Lung (tissue), 17 donors: ENCODE measurements at places on chromosomes 2 and 18.

DNA sequence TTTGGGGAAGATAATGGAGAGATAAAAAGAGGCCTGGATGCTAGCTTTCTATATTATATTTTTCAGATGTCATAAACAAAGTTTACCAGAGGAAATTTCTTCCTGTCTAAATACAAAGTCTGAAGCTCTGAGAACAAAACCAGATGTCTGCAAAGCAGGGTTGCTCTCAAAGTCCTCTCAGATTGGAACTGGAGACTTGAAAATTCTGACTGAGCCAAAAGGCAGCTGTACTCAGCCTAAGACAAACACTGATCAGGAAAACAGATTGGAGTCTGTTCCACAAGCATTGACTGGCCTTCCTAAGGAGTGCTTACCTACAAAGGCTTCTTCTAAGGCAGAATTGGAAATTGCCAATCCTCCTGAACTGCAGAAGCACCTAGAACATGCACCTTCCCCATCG, 25.1 kb downstream of the KDM3A start:
- DNase-seq: no peak

- no peak for DNase-seq
Observed at GRCh38 chr2:74593826-74594772, 39.6 kb downstream of the DOK1 start.

DNA sequence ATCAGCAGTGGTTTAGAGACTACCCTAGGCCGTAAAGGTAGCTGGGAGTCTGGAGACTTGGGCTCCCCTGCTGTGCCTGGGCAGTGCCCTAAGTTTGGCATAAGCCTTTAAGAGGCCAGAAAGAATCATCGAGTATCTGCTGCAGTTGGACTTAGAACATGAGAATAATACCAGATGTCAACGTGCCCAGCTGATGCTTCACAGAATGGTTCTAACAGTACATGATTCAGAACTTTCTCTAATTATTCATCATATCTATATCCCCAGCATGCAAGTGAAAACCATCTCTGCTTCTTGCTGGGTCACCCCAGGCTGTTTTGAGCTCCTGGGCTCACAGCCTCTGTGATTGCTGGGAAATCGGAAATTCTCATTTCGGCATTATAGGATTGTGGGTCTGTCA, 118.1 kb downstream of the NCK2 start:
- DNase-seq: no peak

DNA sequence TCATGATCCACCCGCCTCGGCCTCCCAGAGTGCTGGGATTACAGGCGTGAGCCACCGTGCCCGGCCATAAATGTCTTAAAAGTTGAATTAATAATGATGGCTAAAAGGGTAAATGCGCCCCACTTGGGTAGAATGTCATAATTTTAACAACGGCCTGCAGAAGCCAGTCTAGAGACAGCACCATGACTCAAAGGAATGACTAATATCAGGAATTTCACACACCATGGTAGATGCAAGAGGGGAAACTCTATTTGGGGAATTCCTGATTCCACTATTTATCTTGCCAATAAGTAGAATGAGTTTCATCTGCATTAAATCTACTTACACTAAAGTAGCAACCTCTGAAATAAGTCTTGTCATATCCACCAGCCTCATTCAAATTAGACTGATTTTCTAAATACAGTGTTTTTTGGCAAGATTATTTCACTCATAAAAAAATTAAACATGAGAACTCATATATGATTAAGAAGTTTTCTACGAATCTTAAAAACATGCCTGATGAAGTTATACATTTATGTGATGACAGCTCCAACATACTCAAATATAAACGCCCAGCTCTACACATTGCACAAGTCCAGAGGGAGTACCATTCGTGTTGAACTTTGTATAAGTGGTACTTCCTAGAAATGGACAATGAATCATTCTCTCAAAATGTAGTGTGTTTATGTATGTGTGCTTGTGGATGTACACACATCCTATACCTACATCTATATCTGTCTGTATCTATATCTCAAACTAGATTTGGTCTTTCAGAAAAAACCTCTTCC, 309.7 kb downstream of the IRS1 start:
- peak; percentile 19 for DNase-seq

DNA sequence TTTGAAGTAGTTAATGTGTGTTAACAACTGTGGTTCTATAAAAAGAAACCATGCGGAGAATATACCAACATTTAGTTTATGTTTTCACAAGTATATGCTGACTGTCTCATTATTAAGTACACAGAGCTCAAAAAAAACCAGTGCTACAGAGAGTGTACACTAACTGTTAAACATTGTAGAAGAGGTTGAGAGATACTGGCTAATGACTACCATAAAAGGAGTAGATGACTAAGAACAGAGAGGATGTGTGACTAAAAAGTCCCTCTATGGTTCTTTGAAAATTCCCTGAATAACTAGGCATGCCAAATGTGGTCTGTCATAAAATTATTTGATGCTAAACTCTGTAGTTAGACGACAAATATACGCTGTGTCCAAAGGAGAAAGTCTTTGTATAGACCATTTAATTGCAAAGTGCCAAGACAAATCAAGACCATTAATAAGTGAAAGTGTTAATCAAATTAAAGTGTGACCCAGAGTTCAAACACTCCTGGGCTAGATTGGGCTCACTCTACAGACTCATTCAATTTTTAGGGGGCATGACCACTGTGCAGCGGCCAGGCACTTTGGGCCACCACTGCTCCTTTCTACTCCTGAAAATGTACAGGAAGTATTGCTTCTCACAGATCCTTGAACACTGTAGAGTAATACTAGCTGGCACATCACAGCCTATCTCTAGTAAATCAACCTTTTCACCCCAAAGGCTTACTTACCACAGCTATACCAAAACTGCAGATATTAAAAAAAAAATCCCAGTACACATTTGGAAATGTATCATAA, 45.1 kb upstream of the SERTAD2 start:
- DNase-seq: no peak

- no peak for DNase-seq
Observed at GRCh38 chr2:20796374-20796791, 26.5 kb downstream of the LDAH start.

GRCh38 chr2:63194175-63194574, 143.5 kb downstream of the OTX1 start:
- no peak for DNase-seq

- no peak for DNase-seq
Observed at GRCh38 chr2:190535121-190535439, 558 bp upstream of the NEMP2 start.

DNA sequence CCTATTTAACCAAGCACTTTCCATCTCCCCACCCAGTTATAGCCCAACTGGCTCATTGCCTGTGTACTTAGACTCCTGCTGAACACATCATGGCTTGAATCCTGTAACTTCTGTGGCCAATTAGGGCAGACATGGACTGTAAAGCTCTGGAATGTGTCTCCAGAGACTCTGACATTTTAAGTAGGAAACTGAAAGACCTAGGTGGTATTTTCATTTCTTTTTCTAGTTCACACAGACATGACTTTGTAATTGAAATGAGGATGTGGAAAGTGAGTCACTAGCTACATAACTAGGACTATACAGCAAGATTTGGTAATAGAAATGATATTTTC, 12.2 kb downstream of the DOK1 start:
- no peak for DNase-seq

- no peak for DNase-seq
Observed at GRCh38 chr2:238967978-238968360, 120.1 kb downstream of the TWIST2 start.

- no peak for DNase-seq
Observed at GRCh38 chr2:56108806-56109205, 75.0 kb upstream of the CCDC85A start.

GRCh38 chr2:181904022-181904632, 12.6 kb downstream of the ITPRID2 start:
- peak; percentile 70 for DNase-seq

GRCh38 chr2:65489269-65489668, 56.9 kb upstream of the SPRED2 start:
- no peak for DNase-seq

GRCh38 chr18:23341383-23341782, 111.7 kb upstream of the RIOK3 start:
- no peak for DNase-seq

- DNase-seq: no peak
Observed at GRCh38 chr2:23751747-23752265, 175.1 kb downstream of the ATAD2B start.

- peak; percentile 55 for DNase-seq
Observed at GRCh38 chr18:3012136-3013023, 564 bp downstream of the LPIN2 start.

DNA sequence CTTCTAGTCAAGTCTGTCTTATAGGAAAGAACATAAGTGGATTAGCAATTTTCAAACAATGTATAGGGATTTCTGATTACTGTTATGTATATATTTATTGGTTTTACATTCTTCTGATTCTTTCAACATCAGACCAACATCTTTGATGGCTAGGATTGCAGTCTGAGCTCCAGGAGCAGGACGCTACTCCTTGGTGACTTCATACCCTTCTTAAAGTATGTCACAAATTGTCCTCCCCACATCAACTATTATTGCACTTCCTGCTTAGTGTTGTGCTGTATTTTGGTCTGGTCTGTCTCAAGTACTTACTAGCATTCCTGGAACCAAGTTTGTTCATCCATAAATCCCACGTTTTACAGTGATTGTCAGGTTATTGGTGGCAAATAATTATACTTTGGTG, 49.0 kb downstream of the MAP2 start:
- DNase-seq: no peak
